ENCODE measurements at places on chromosomes 1 and 21.

GRCh38 chr1:114159941-114160340 lies 6.3 kb upstream of the SYT6 start:
- DNase-seq, result no peak

DNA sequence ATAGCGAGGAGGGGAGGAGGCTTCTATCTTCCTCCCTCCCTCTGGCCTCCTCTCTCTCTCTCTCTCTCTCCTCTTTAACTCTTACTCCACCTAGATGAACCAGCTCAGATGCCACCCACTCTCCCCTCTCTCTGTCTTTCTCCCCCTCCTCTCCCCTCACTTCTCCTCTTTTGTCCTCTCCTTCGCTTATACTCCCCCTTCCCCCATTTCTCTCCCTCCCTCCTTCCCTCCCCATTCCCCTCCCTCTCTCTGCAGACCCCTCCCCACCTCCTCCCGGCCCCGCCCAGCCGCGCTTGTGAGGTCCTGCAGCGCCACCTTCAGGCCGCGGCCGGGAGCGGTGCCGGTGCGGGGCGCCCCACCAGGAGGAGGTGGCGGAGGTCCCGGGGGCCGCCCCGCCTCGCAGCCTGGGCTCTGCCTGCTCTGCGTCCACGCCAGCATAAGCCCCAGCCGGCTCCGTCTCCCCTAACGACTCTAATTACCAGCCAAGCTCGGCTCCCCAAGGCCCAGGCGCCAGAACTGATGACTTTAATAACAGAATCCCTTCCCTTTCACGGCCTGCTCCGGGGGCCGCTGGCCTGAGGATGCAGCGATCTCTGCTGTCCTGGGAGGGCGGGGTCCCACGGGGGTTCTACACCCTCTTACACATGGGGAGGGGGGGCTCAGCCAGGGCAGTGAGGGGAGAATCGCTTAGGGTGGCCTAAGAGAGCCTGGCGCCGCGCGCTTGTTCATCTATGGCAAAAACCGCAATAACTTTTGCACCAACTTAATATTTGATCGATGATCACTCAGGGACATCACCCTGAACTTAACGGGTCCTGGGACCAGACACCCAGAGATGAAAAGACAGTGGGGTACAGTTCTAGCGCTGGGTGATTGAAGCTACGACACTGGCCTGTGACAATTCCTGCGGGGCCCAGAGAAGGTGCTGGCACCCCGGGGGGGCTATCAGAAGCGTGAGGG lies 637.3 kb downstream of the MATN1 start:
- DNase-seq, result no peak

- DNase-seq, result no peak
Measured at GRCh38 chr1:22854688-22855565, 117.7 kb downstream of the LACTBL1 start.

DNA sequence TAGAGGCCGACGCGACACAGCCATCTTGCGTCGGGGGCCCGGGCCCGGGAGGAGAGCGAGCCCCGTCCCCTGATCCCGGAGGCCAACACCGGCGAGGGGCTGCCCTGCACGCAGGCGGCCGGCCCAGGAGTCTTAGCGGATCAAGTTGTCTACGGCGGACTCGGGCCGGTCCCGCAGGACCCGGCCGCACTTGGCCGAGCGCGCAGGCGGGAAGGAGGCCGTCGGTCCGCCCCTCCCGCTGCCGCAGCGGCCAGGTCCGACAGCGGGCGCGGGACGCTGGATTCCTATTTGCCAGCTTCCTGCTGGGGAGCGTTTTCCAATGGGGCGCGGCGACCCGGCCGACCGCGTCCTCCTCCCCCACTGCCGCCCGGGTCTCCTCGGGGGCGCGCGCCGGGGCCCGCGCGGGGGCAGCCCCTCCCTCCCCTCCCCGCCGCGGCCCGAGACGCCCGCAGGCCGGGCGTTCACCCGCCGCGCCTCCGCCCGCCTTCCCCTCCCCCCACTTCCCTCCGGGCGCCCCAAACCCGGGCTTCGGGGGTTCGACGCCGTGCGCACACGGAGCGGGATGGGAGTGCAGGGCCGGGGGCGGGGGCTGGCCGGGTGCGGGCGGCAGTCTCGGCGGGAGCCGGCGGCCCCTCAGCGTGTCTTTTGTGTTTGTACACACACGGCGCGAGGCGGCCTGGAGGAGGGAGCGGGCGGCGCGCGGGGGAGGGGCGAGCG lies 517 bp upstream of the H3-3A start:
- DNase-seq, result peak; percentile 87

DNA sequence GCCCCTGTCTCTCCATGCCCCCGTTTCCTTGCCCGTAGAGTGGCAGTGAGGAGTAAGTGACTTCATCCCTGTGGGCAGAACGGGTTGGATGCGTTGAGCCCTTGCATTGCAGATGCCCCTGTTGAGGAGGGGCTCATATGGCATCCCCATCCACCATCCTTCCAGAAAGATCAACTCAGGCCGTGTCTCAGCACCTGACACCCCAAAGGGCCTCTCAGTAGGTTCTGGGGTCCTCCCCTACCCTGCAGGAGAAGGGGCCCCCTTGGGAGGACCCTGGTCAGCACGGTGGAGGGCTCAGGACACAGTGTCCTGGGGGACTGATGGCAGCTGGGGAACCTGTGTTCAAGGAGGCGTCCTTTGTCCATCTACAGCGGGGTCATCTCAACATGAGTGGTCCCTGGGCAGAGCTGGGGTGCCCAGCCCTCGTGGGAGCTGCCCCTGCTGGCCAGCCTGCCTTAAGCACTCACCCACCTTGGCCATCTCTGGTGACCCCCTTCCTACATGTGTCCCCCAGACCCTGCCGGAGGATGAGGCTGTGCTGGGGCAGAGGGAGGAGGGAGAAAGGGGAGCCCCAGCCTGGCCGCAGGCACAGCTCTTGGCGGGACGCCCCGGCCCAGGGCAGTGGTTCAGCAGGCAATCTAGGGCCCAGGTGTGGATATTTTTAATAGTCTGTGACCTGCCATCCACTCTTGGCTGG lies 48.2 kb upstream of the ACTRT2 start:
- DNase-seq, result no peak

Measured in HuH-7 (cell line).